ENCODE measurements at places on chromosomes 7 and 10. TPM values are rescaled to one million over a fixed set of nuclear protein-coding genes. Genes with fewer than 3 reads are reported as not detected.

DNA sequence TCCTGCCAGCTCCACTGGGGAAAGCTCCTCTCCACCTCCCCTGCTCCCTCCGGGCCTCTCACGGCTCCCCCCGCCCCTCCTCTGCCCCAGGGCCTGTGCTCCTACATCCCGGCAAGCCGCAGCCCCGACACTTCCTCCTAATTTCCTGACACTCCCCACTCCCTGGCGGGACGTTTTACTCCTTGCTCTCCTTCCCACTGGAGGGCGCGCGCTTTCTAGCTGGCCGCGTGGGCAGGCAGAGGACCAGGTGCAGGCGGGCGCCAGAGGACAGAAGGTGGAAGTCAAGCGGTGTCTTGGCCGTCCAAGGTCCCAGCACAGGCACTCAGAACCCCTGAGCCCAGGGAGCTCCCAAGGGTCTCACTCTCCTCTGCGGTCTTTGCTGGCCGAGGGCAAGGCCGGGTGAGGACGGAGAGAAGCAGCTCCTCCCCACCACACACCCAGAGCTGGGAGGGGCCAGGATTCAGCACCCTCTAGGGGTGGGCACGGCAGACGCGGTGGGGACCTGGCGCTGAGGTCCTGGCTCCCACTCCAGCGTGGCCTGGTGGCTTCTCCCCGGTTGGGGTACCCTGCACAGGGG, 19.1 kb downstream of the ADAM8 start:
- peak; percentile 55 for DNase-seq
- H3K27me3 ChIP-seq = no peaks in the 10 kb centered on the region
- no peaks in the 10 kb centered on the region for H3K36me3 ChIP-seq
- no peak overlapping the region for H3K27ac ChIP-seq
- peaks cover 24% of the 10 kb centered on the region for H3K4me1 ChIP-seq
- H3K4me3 ChIP-seq = no peak overlapping the region

GRCh38 chr7:110600956-110601355, 490.0 kb upstream of the LRRN3 start:
- H3K27ac ChIP-seq = no peak overlapping the region
- H3K36me3 ChIP-seq = no peaks in the 10 kb centered on the region
- H3K4me3 ChIP-seq = no peak overlapping the region
- no peaks in the 10 kb centered on the region for H3K4me1 ChIP-seq
- no peaks in the 10 kb centered on the region for H3K27me3 ChIP-seq

DNA sequence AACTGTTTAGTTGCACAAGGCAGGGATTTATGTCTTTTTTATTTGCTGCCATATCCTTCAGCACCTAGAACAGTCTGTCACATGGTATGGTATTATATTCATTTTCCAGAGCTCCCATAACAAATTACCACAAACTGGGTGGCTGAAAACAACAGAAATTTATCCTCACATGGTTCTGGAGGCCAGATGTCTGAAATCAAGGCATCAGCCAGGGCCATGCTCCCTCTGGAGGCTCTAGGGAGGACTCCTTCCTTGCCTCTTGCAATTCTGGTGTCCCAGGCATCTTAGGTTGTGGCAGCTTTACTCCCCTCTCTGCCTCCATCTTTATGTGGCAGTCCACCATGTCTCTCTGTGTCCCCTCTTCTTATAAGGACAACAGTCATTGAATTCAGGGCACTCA, 43.1 kb downstream of the MET start:
- no peak overlapping the region for H3K27ac ChIP-seq
- DNase-seq = no peak
- H3K27me3 ChIP-seq = no peaks in the 10 kb centered on the region
- no peak overlapping the region for H3K4me3 ChIP-seq
- no peaks in the 10 kb centered on the region for H3K36me3 ChIP-seq

The METTL27 gene
- 1.7 TPM for polyA plus RNA-seq

The LUC7L2 gene
- polyA plus RNA-seq = 17.5 TPM

Measured in liver (tissue), 10 donors.